ENCODE measurements at places on chromosomes 11 and 22.

DNA sequence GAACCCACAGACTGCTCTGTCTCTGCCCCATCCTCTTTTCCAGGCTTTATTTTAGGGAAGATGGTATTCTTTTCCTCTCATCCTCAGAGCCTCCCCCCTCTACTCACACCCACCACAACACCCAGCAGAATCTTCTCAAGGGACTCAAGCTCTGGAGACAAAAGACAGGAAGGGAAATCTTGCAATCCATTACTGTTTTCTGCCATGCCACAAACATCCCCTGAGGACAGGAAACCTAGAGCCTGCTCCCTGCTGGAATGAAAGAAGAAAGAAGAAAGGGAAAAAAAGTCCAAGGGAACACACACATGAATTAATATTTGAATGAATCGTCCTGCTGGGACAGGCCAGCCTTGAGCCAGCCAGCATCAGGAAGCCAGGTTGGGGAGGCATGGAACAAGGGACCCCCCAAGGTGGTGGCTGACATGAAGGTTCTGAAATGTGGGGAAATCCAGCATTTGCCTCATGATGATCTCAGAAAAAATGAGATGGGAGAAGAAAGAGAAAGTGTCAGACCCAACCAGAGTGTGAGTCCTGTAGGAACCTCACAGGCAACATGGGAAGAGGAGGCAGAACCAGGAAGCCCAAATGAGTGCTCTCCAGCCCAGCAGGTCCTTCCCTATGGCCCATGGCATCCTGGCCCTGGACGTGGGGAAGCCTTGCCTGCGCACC, 34.0 kb downstream of the SLCO2B1 start:
- no peak for DNase-seq

DNA sequence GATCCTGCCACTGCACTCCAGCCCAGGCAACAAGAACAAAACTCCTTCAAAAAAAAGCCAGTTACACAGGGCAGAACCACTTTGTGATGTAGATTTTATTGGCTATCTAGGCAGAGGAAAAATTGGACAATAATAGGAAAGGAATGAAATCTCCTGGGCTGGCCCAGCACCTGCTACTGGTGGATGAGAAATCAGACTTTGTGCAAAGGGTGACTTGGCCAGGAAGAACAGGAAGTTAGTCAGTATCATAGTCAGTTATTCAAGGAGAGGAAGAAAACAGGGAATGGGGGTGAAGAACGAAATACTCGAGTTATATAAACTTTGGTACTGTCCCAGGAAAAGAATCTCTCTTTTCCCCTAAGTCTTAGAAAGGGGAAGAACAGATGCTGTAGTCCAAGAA, 11.0 kb upstream of the SPTBN2 start:
- DNase-seq = no peak

GRCh38 chr11:94823102-94823732, 55.1 kb downstream of the AMOTL1 start:
- no peak for DNase-seq

GRCh38 chr11:104967534-104968354, 630 bp downstream of the CASP4 start:
- DNase-seq = no peak

- DNase-seq = no peak
Measured at GRCh38 chr22:37604875-37605274, 3.8 kb upstream of the GGA1 start.

- DNase-seq = no peak
Measured at GRCh38 chr11:94423507-94423906, 22.3 kb upstream of the GPR83 start.
